ENCODE measurements at places on chromosomes 6 and 20.

- no peak for DNase-seq
Measured at GRCh38 chr20:48339986-48340882, 487.6 kb downstream of the PREX1 start.

GRCh38 chr20:47293631-47294030 is 62.9 kb downstream of the ZMYND8 start:
- DNase-seq, result no peak

DNA sequence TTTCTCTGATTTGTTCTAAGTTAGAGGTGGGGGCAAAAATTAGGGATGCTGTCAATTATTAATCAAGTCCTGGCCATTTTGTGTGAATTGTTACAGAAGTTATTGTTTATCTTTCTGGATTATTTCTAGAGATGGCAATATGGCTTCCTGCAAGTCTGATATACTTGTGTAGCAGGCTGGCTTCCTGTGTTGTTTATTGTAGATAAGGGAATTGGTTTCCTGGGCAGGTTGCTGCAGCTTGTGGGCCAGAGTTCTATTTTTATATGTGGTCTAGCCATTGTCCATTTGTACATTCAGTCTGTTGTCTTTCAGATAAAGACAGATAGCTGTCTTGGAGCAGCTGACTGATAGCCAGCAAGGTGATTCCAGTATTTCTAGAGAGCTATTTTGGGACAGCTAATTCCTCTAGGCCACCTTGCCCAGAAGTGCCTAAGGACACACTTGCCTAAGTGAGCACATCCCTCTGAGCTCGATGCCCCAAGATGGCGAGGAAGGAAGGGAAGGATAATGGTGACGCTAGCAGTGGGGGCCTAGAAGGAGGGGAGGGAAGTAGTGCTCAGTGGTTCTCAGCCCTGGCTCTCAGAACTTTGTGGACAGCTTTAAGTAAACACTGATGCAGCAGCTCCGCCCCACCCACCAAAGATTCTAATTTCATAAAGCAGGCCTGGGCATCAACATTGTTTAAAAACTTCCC is 25.5 kb downstream of the DDO start:
- peak; percentile 10 for DNase-seq

GRCh38 chr6:20113649-20114224 is 98.5 kb downstream of the MBOAT1 start:
- DNase-seq, result no peak

DNA sequence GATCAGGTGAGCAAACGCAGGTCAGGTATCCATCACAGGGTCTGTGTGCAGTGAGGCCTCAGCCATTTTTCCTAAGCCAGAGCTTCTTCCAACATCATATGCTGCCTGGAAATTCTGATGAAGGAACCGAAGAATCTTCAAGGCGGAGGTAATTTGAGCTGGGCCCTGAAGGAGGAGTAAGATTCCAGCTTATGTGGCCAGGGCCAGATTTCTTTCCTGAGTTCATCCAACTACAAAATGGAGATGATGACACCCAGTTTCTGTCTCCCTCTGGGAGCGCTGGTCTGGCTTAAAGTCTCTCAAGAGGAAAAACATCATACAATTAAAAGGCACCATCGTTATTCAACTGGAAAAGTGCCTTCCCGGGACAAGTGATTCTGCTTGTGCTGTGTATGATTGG is 6.9 kb upstream of the MANBAL start:
- DNase-seq, result no peak

GRCh38 chr6:156449128-156449527 is 328.1 kb upstream of the ARID1B start:
- DNase-seq, result no peak

DNA sequence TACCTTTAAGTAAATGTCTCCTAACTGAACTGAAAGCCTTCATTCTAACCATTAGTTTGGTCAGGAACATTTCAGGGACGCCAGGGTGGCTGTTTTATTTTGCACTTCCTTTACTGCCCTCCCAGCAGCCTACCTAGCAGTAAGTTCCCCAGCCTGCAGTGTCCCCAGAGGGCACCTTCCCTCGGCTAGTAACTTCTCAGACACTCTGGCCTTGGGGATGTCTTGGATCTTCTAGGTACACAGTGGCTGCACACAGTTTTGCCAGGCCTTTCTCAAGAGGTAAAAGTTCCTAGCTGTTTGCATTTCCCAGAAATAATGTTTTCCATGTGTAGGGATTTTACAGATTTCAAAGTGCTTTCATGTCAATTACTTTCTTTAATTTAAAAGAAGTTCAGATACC is 378 bp upstream of the LAMA2 start:
- DNase-seq, result no peak

DNA sequence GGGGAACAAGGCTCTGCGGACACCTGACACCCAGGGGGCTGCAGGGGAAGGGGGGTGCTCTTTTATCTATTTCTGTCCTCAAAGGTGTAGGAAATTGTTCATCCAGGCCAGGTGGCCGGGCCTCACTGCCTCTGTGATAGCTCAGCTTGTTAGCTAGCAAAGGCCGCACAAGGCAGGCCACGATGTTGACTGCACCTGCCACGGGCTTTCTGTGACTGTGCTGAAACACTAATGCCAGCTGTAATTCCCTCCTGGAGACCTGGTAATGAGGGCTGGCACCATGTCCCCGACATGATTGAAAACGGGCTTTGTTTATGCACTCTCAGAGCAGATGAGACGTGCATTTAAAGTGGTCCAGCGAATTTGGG is 61.4 kb upstream of the APCDD1L start:
- DNase-seq, result no peak

DNA sequence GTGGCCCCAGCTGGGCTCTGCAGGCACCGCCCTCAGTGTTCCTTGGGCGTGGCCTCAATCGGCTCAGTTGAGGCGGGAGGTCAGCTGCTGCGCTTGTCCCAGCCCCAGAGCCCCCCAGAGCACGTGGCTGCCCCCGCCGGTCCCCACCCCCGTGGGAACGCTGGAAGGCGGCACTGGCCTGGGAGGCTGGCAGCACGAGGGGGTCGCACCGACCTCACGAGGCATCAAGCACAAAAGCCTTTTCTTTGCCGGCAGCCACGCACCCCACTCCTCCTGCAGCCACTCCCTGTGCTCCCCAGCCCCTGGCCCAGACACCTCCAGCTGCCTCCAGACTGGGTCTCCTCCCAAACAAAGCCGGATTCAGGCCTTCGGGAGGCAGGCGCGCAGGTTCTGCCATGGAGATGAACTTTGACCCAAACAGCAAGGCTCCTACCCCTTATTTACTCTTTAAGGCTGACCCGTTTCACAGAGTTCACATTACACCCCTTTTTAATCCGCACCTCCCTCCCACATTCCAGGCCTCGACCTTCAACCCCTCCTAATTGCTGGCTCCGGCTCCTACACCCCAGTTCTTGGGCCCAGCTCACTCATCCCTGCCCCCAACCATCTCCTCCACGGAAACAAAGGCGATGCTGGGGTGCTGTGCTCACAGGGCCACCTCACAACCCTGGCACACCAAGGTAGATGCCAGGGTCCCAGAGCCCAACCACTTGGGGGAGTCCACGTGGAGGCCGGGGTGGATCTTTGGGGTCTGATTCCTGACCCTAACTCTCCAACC is 111.7 kb downstream of the NOL4L start:
- no peak for DNase-seq
